ENCODE measurements at places on chromosomes 6 and 20.

DNA sequence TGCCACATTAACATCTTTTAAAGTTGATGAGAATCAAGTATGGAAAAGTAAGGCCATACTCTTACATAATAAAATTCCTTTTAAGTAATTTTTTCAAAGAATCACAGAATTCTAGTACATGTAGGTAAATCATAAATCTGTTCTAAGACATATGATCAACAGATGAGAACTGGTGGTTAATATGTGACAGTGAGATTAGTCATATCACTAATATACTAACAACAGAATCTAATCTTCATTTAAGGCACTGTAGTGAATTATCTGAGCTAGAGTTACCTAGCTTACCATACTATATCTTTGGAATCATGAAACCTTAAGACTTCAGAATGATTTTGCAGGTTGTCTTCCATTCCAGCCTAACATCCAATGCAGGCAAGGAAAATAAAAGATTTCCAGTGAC lies 11.6 kb downstream of the PLN start:
- no peak for DNase-seq

GRCh38 chr6:137264311-137265075 lies 45.3 kb upstream of the IFNGR1 start:
- no peak for DNase-seq

- no peak for DNase-seq
Measured at GRCh38 chr6:110946498-110946897, 12.0 kb upstream of the GTF3C6 start.

- DNase-seq, result no peak
Measured at GRCh38 chr6:4067673-4068072, 11.3 kb downstream of the FAM217A start.

DNA sequence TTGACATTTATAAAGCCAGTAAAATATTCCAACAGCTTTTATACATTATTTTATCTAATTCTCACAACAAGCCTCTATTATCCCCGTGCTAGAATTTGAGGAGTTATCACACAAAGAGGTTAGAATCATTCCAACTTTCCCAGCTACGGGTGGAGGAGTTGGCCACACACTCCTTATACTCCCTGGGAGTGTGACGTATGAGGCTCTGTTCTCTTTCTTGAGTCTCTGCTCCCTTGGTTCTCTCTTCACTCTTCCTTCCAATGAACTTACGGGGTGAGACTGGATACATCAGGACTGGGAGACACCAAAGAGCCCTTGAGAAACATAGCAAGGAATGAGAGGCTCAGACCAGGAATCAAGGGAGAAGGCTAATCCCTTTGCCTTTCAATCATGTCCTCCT lies 185.6 kb upstream of the TAB2 start:
- no peak for DNase-seq

DNA sequence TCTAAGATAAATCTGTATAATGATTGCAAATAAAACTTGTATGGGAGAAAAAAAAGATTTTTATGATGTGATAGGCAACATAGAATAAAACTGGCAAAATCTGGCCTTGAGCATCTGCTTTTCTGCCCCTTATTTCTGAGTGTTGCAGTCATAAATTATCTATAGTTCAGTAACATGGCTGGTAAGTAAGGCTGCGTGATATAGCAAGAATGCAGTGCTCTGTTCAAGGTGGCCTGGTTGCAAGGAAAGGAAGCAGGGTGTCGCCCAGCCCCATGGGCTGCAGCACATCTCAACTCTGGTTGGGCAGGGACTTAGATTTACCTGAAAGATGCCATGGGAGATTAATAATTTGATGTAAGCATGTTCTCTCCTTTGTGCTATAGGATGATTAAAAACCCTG lies 579.5 kb downstream of the LMBRD1 start:
- no peak for DNase-seq

GRCh38 chr6:137880746-137881521 lies 13.9 kb downstream of the TNFAIP3 start:
- DNase-seq, result peak; percentile 13

DNA sequence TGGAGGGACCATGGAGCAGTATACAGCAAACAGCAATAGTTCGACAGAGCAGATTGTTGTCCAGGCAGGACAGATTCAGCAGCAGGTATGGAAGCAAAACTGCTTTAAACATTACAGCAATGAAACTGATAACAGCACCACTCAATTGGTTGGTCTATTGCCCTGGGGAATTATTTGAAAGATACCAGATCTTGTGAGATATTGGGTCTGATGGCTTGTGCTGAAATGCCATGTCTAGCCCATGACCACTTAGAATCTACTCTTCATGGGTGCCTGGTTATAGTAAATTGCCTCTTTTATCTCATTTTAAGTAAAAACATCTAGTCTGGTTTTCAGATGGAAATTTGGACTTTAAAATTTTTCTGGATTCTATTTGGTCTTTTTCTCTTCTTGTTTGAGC lies 6.3 kb downstream of the NFYA start:
- DNase-seq, result no peak

DNA sequence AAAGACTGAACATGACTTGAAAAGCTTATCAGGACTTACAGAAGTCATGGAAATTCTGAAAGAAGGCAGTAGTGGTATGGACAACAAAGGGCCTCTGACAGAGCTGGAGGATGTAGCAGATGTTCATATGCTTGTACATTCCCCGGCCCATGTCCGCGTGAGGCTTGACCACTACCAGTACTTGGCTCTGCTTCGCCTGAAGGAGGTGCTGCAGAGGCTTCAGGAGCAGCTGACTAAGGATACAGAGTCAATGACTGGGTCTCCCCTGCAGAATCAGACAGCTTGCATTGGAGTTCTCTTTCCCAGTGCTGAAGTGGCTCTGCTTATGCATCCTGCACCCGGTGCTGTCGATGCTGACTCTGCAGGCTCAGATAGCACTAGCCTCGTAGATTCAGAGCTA lies 29.2 kb downstream of the TAF11 start:
- no peak for DNase-seq

GRCh38 chr6:80446454-80447045 lies 340.1 kb downstream of the BCKDHB start:
- DNase-seq, result no peak

- DNase-seq, result peak; percentile 45
Measured at GRCh38 chr6:136920671-136921380, 1.3 kb upstream of the SLC35D3 start.

GRCh38 chr6:33688006-33688405 lies 23.5 kb downstream of the UQCC2 start:
- no peak for DNase-seq

GRCh38 chr6:78530208-78530607 lies 337.1 kb upstream of the IRAK1BP1 start:
- DNase-seq, result no peak

DNA sequence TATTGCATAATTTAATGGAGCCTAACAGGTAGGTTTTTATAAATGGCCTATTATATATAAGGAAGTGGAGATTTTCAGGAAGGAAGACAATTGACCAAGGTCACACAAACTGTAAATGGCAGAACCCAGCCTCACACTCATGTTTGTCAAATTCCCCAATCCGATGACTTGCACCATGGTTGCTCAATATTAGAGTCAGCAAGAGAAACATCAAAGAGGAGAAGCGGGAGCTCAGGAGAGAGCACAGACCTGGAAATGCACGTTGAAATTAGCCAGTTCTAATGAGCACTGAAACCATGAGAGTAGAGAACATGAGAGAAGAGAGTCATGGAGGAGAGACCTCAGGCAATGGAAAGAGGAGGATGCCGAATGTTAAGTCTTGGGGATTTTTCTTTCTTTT lies 13.5 kb upstream of the MLIP start:
- no peak for DNase-seq

GRCh38 chr6:138084904-138085838 lies 22.0 kb downstream of the PERP start:
- no peak for DNase-seq

DNA sequence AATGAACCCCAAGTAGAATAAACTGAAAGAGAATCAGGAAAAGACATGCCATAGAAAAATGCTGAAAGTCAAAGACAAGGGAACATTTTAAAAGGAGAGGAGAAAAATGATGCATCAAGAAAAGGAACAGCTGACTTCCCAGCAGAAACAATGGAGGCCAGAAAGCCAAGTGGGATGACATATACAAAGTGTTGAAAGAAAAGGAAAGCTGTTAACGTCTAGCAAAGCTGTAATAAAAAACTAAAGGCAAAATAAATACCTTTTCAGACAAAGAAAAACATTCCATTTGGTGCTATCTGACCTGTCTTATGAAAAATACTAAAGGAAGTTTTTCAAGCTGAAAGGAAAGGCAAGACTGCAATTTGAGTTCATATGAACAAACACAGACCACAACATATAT lies 34.1 kb upstream of the PDE10A start:
- DNase-seq, result no peak

Measured in B cell (primary cell).